ENCODE measurements at places on chromosomes 2 and 18.

GRCh38 chr2:140064243-140064642 lies 1284.1 kb upstream of the NXPH2 start:
- no peak for DNase-seq

DNA sequence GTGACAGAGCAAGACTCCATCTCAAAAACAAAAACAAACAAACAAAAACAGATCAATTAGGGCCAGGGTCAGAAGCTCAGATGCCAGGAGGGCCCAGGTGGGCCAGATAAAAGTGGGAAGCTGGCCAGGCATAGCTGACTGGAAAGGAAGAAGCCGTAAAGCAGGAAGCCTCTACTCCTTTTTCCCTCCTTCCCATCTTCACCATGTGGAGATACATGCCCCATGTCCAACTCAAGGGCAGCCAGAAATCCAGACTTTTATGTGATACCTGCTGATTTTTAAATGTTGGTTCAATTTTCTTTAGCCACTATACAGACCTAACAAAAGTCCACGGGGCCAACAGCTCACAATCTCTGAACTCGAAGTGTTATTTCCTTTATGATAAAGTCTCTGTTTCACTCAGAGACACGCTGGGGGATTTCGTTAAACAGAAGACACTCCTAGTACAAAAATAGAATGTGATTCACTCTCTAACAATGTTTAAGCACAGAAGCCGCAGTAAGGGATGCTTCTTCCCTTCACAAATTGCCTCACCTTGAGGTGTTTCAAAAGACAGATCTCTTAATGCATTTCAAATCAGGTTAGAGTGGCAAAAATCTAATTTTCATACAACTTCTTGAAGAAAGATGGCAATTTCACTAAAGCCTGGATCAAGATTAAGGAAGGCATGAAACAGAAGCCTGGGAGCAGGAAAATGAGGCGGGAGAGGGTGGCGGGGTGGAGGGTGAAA lies 14.0 kb downstream of the TMEM247 start:
- DNase-seq, result peak; percentile 16

GRCh38 chr18:52348209-52348608 lies 8.2 kb downstream of the DCC start:
- DNase-seq, result no peak

DNA sequence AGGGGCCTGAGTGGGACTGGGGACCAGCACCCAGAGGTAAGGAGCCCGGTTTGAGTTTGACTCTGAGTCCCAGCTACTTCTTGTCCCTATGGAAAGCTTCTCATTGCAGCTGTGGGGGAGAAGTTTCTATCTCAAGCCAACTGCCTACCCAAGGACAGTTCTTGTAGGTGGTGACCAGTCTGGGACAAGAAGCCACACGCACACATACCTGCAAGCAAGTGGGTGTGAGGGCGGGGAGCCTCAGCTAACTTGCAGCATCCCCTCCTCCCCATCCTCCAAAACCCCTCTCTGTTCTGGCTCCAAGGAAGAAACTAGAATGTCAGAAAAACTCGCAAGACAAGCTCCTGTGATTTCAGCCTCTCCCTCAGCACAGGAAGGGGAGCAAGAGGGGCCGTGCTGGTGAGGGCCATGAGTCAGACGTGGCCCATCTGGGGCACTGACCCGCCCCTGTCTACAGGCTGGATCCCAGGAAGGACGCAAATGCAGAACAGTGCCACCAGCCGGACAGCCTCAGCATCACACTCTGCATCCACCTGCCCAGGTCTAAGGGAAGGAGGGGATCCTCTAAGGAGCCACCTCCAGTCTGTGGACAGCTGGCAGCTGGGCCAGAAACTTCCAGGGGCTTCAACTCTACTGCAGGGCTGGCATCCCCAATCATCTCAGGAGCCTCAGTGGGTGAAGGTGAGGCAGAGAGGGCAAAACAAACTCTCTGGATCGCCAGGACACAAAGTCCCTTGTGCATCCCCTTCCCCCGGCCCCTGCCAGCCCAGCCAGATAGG lies 103.4 kb downstream of the TNS1 start:
- DNase-seq, result no peak

GRCh38 chr2:232567721-232568120 lies 17.2 kb downstream of the EIF4E2 start:
- no peak for DNase-seq

- no peak for DNase-seq
Measured at GRCh38 chr18:31171144-31171839, 8.6 kb upstream of the DSC1 start.

- no peak for DNase-seq
Measured at GRCh38 chr18:32438173-32438572, 32.5 kb downstream of the GAREM1 start.

- no peak for DNase-seq
Measured at GRCh38 chr2:179946810-179947615, 60.1 kb downstream of the CWC22 start.

DNA sequence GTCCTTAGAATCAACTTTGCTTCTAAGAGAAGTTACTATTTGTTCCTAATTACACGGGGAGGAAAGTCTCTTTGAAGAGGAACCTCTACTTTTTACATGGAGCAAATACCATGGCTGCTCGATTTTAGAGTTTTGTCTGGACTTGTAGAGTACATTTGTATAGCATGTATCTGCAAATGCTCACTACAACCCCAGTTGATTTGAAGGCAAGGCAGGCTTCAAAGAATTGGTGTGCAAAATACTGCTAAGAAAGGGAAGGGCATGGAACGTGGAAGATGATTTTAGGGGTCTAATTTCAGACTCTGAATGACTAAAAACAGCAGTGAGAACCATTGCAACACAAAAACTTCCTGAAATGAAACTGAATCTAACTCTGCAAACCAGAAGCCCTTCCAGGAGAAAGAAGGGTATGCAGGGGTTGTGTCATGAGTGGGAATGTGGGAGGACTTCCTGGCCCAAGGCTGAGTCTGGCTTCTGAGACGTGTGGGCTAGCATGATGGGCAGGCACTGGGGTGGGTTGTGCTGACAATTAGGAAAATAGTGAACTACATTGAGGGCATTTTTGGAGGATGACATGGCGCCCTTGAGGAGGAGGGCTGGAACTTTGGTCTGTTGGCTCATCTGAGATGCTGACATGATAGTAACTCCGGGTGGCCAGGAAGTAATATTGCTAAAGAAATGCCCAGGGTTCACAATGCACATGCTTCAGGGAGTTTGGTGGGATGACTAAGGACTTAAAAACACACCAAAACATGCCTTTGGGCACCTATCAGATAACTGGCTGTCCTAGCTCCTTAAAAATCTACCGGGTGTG lies 18.9 kb upstream of the IL1R2 start:
- DNase-seq, result no peak

GRCh38 chr2:205878999-205879762 lies 196.9 kb downstream of the NRP2 start:
- no peak for DNase-seq

- DNase-seq, result no peak
Measured at GRCh38 chr18:21733011-21733410, 7.6 kb upstream of the MIB1 start.

- DNase-seq, result peak; percentile 97
Measured at GRCh38 chr2:41932241-41933045, 115.4 kb upstream of the PKDCC start.

DNA sequence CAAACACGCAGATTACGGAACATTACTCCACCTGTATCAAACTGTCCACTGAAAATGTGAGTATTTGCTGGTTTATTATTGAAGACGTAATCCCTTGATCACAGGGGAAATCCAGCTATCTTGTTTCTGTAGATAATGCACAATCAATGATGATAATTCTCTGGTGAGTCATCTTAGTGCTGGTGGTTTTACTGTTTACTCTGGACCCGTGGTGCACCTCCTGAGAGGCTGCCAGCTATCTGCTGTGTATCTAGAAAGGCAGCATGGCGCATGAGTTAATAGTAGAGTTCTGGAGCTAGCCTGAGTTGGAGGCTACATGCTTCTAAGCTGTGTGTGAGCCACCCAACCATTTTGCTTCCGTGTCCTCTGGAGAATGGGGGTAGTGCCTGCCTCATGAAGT lies 6.5 kb downstream of the NCAPH start:
- peak; percentile 73 for DNase-seq

DNA sequence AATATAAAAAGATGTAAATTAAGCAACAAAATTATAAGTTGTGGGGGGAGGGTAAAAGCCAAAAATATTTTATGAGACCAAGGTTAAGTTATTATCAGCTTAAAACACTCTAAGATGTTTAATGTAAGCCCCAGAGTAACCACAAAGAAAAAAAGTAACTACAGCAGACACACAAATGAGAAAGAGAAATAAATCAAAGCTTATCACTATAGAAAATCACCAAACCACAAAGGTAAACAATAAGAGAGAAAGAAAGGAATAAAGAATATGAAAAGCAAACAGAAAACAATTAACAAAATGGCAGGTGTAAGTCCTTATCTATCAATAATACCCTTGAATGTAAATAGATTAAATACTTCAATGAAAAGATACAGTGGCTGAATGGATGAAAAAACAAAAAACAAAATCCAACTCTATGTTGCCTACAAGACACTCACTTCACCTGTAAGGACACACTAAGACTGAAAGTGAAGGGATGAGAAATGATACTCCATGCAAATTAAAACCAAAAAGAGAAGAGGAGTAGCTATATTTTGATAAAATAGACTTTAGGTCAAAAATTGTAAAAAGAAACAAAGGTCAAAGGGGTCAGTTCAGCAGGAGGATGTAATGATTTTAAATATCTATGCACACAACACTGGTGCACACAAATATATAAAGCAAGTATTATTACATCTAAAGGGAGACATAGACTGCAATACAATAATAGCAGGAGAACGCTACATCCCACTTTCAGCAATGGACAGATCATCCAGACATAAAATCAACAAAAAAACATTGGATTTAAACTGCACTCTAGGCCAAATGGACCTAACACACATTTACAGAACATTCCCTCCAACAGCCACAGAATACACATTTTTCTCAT lies 80.7 kb downstream of the PTPN2 start:
- no peak for DNase-seq

- DNase-seq, result no peak
Measured at GRCh38 chr18:7367336-7367735, 136.4 kb downstream of the LRRC30 start.

DNA sequence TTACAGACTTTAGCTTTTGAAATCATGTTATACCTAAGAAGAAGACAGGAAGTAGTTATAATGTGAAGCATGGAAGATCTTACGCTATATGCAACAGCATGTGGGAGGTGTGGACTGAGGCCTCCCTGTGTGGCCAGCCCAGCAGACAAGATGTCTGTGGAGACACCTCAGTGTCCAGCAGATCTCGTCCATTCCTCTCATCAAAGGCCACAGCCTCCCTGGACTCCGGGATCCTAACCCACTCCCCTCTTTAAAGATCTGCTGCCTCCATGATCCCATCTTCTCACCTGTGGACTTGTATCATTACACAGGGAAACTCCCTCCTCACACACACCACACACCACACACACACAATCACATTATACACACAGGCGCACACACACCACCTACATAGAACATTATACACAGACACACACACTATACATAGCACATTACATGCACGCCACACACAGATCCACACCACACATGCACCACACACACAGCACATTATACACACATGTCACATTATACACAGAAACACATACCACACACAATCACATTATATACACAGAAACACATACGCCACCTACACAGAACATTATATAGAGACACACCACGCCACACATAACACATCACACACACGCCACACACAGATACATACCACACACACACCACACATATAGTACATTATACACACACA lies 89.5 kb downstream of the PXDN start:
- DNase-seq, result no peak

DNA sequence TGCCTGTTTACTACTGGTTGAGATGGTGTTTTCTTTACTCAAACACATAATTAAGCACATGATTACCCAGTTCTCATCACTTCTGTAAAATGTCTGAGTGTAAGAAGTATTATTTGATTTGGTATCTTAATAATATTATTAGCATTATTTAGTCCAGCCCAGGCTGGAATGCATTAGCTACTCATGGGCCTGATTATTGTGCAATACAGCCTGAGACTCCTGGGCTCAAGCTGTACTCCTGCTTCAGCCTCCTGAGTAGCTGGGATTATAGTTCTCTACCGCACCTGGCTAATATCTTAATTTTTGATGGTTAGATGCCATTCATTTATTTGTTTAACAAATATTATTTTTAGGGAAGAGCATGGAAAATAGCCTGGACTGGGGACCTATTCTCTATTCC lies 197.6 kb upstream of the MC4R start:
- DNase-seq, result no peak

DNA sequence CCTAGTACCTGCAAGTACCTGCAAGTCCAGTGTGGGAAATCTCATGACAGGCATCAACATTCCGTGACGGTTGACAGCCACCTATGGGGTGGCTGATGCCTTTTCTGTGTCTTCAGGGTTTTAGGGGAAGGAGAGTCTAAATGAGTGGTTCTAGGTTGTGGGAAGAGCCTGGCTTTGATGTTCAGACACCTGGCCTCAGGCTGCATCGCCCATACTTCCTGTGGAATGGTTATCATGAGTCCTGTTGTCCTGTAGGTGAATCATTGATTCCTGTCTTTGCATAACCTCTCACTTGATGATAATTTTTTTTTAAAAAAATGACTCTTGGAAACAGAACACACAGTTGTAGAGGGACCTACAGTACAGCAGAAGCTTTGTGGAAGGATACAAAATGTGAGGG lies 108.9 kb downstream of the NEDD4L start:
- no peak for DNase-seq

DNA sequence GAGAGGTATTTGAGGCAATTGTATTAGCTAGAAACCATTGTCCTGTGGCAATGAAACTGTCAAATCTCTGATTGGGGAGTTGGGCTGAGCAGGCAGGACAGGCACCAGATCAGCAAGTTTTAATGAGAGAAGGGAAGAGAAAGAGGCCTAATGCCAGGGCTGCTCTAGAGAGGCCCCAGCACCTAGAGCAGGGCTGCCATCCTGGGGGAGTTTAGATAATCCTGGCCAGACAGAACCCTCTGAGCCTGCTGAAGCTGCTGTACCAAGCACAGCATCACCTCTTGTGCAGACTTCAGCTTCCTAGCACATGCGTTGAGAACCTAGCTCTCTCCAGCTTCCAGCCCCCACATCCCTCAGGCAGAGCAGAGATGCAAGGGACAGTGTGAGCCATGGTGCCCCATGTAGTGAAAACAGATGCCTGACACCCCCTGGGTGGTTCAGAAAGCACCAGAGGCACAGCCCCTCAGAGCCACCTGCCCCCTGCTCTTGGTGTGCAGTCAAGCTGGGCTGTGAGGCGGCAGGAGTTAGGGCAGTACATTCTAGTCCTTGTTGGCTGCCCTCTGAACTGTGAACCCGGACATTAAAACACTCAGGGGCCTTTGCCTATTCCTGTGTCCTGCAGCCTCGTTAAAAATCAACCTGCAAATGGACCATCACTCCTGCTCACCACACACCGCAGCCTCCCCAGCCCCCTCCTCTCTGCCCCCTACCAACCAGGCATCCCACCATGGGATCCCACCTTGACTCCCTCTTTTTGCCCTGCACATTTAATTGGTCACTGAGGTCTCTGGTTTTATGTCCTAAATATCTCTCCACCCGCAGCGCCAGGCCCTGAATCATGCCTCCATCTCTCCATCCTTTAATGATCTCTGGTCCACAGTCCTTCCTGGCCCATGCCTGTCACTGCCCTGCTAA lies 52.7 kb downstream of the ADD2 start:
- no peak for DNase-seq

- DNase-seq, result no peak
Measured at GRCh38 chr18:34789768-34790344, 79.8 kb downstream of the DTNA start.

- DNase-seq, result no peak
Measured at GRCh38 chr2:170054997-170055396, 123.0 kb upstream of the MYO3B start.

GRCh38 chr2:144267239-144267638 lies 252.7 kb downstream of the ZEB2 start:
- DNase-seq, result no peak
